Spinal cord (tissue), 10 donors: ENCODE measurements at places on chromosomes 2 and 18.

DNA sequence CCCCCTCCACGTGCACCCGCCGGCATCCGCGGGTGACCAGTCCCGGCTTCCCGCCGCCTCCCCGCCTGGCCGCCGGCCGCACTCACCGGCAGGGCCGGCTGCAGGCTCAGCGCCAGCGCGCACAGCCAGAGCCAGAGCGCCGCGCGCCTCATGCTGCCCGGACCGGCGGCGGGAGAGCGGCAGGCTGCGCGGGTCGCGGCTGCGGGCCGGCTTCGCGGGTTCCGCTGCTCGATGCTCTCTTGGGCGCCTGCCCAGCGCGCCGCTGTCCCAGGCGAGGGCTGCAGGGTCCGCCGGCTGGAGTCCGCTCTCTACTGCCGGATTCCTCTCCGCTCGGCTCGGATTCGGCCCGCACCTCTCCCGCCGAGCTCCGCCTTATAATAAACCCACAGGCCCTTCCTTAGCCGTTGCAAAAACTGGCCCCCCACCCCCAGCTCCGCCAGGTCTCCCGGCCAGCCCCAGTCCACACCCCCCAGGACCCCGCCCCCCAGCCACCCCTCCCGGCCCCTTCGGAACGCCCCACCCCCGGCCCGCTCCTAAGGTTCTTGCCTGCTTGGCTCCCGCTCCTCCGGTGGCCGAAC, at the start of gene SDC1:
SDC1 (minus strand) TSS at position 415 of the 578 bp plus-strand sequence; CDS start at position 152, 263 bp downstream.
- DNase-seq = peak; percentile 15

GRCh38 chr2:182482511-182482910, 55.7 kb upstream of the PDE1A start:
- DNase-seq = no peak

- no peak for DNase-seq
Observed at GRCh38 chr2:237432484-237433092, 18.6 kb upstream of the COL6A3 start.

DNA sequence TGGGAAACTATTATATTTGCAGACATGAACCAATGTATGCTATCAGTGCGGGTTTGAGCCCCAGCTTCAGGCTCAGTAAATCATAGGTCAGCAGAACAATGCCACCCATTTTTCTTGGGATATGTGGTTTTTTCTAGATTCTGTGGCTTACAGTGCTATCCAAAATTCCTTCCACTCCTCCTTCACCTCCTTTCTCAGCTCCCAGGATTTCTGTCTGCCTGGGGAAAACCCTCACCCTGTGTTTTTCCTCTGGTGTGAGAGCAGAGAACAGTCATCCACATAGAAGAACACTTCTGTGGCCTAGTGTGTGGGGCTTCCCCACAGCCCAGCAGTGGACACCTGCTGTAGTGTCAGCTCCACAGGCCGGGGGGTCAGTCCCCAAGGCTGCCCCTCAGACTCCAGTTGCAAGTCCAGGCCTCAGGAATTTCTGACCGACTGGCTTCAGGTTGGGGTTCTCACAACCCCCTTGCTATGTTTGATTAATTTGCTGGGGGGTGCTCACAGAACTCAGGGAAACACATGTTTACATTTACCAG, 238.2 kb downstream of the LDLRAD4 start:
- DNase-seq = no peak

DNA sequence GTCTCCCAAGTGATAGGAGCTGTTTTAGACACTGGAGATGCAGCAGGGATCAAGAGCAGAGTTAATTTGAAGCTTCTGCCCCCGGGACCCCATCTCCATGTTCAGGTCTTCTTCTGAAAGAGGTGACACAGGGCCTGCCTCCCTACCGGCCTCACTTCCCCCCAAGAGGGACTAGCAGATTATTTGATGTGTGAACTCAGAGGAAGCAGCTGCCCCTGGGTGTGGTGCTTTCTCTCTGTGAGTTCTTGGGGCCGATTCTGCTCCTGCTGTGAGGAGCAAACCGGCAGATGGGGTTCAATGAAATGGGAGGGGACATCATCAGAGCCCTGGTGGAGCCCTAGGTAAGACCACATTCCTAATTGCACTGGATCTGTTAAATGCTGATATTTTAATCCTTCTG, 193.4 kb downstream of the FBXO15 start:
- DNase-seq = no peak

GRCh38 chr18:63890237-63890949, 2.9 kb downstream of the SERPINB2 start:
- no peak for DNase-seq

DNA sequence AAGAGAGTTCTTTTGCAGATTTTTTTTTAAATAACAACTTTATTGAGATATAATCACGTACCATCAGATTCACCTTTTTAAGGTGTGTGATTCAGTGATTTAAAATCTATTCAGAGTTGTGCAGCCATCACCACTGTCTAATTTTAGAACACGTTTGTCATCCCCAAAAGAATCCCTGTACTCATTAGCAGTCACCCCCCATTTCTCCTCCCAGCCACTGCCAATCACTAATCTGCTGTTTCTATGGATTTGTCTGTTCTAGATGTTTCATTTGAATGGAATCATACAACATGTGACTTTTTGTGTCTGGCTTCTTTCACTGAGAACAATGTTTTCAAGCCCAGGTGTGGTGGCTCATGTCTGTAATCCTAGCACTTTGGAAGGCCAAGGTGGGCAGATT, 55.4 kb upstream of the RAPH1 start:
- no peak for DNase-seq

DNA sequence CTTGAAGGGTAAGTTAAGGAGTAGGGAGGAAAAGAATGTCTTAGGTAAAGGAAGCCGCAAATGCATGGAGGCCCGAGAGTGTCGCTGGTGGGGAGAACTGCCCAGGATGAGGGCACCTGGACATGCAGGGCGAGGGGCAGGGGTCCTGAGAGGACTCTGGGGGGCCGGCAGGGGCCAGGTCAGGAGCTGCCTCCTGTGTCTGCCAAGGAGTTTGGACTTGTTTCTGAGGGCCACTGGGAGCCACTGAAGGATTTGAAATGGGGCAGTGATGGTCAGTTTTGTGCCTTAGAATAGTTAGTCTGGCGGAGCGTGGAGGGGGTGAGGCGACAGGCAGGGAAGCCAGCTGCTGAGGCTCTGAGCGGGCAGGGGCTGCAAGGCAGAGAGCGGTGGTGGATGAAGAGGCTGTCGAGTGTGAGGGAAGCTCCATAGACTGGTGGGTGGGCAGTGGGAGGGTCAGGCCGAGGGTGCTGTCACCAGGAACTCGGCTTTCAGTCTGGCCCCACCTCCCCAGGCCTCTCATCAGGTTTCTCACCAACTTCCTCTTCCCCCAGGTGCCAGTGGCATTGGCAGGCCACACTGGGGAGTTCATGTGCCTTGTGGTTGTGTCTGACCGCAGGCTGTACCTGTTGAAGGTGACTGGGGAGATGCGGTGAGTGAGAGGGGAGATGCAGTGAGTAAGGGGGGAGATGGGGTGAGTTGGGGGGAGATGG, 14.7 kb upstream of the SLC4A3 start:
- no peak for DNase-seq

DNA sequence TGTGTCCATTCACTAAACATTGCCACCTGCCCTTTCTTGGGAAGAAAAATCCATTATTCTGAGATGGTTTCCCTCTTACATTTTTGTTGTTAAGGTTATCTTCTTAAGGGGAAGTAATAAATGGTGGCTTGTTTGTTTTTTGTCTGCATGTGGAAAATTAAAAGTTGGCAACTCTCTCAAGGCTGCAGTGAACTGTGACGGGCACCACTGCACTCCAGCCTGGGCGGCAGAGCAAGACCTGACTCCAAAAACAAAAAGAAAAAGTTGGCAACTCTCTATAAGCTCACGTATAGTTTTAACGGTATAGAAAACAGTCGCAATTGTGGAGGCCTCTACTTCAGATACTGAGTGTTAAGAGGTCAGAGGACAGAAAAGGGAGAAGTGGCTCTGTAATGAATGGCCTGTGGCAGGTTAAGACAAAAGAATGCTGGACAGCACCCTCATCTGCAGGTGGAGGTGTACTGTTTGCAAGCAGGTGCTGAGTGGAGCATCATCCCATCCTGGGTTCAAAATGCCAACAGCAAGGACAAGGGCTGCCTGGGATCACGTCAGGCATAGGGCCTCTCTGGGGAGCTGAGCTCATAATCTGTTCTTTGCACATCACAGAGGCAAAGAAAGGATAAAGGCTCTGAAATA, 16.7 kb downstream of the L3MBTL4 start:
- DNase-seq = no peak

DNA sequence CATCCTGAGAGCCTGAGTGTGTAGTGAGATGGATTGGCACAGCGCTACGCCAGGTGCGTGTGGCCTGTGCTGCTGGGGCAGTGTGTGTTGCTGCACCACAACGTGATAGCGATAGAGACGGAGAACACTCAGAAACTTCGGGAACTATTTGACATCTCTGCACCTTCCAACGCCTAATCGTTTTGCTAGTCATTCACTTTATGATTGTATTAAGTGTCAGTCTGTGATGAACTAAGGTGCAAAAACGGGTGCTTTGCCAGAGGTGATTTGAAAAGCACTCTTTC, 26.0 kb upstream of the IGFBP2 start:
- no peak for DNase-seq

DNA sequence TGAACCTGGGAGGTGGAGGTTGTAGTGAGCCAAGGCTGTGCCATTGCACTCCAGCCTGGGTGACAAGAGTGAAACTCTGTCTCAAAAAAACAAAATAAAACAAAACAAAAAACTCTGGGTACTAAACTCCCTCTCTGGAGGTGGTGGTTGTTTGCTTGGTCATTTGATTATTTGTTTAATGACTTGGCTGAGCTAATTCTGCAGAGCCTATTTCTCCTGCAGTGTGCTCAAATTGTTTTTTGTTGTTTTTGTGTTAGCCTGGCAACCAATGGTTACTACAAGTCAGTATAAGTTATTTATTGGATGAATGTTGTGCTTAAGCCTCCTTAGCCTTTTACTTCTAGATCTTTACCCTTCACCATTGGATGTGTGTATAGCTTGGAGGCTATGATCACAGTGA, 387.5 kb downstream of the ADCYAP1 start:
- DNase-seq = no peak

GRCh38 chr2:55421326-55421725, 1.7 kb upstream of the CCDC88A start:
- no peak for DNase-seq

DNA sequence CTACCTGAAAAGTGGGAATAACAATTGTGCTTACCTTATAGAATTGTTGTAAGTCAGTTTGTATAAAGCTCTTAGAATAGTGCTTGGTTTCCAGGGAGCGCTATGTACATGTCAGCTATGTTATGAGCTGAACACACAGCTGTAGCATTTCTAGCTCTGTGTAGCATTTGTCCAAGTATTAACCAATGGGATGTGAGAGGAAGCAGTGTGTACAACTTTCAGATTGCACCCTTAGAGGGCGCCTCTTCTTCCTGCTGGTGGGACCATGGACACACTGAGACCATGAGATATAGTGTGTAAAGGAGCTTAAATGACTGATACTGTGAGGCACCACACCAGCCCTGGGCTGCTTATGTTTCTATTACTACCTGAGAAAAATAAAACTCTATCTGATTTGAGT, 380.2 kb downstream of the LNPK start:
- DNase-seq = no peak

DNA sequence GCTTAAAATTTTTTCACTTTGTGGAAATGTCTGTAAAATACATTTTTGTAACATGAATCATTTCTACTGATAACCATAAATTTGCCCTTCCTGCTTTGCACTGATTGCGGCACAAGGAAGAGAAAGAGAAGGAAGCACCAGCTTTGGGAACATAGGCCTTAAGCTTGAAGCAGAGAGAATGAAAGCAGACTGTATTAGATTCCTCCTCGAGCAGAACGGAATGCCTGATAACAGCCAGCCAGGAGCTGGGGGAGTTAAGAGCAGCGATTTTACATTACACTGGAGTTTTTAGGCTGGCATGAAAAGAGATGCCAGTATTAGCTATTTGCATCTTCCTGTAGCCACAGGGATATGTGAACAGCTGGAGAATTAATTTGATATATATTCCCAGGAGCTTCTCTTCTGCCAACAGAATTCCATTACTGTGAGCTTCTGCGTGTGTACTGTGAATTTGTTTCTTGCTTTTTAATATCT, 33.5 kb downstream of the CRIM1 start:
- no peak for DNase-seq

GRCh38 chr2:17765398-17765797, 11.5 kb downstream of the GEN1 start:
- DNase-seq = no peak

GRCh38 chr2:193517615-193518014, 1322.9 kb upstream of the TMEFF2 start:
- DNase-seq = no peak

DNA sequence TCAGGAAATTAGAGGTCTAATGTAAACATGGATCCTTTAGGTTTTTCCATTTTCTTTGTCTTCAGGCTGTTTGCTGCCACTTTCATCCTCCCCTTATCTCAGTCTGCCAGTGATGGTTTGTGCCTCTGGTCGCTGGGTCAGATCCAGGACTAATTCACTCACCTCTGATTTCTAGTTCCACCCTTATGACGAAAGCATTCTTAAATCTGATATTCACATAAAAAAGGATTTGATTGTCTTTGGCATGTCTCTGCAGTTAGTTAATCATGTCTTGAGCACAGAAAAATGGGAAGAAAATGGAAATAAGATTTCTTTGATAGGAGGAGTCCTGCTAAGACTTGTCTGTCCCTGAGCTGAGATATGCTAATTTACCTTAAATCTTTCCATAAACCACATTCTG, 4.6 kb downstream of the IL1RL1 start:
- no peak for DNase-seq

GRCh38 chr2:9166579-9167377, 39.8 kb upstream of the ASAP2 start:
- no peak for DNase-seq

- no peak for DNase-seq
Observed at GRCh38 chr2:217878915-217879590, 123.7 kb downstream of the TNS1 start.

DNA sequence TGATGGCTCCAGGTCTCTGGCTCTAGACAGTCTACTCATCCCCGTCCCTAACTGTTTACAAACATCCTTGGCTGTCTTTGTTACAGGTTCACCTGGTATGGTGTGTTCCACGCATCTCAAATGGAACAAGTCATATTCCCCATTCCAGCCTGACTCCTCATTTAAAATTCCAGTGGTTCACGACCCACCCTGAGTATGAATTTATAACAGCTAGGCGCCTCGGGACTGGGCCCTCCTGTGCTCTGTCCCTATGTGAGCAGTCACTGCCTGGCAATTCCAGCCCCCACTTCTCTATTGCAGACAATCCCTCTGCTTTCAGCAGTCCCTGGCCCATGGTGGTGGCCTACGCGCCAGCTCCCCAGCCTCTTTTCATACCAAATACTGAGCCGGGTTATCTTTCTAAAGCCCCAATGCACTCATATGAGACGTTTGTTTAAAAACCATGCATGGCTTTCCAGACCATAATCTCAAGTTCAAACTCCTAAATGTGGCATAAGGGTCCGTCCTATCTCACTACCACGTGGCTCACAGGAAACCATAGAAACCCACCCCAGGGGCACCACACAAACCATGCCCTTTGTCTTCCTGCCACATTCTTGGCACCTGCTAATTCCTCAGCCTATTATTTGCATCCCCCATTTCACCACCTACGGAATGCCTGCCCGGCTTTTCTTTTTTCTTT, 1.6 kb downstream of the SERPINB8 start:
- peak; percentile 31 for DNase-seq

- no peak for DNase-seq
Observed at GRCh38 chr2:126907671-126908070, 9.0 kb downstream of the TEX51 start.
